ENCODE measurements at places on chromosomes 7 and 10. TPM values are rescaled to one million over a fixed set of nuclear protein-coding genes. Genes with fewer than 3 reads are reported as not detected.
A peak's percentile ranks its signal among the peaks of the same experiment; 100 is the strongest.

- peak; percentile 99 for DNase-seq
Observed at GRCh38 chr7:89232-90019, 102.9 kb upstream of the FAM20C start.

GRCh38 chr7:92498557-92498956, 20.8 kb upstream of the ERVW-1 start:
- no peak for DNase-seq

- no peak for DNase-seq
Observed at GRCh38 chr7:27083646-27084045, 12.2 kb downstream of the HOXA1 start.

GRCh38 chr7:2251841-2252771, 10.1 kb downstream of the NUDT1 start:
- no peak for DNase-seq

DNA sequence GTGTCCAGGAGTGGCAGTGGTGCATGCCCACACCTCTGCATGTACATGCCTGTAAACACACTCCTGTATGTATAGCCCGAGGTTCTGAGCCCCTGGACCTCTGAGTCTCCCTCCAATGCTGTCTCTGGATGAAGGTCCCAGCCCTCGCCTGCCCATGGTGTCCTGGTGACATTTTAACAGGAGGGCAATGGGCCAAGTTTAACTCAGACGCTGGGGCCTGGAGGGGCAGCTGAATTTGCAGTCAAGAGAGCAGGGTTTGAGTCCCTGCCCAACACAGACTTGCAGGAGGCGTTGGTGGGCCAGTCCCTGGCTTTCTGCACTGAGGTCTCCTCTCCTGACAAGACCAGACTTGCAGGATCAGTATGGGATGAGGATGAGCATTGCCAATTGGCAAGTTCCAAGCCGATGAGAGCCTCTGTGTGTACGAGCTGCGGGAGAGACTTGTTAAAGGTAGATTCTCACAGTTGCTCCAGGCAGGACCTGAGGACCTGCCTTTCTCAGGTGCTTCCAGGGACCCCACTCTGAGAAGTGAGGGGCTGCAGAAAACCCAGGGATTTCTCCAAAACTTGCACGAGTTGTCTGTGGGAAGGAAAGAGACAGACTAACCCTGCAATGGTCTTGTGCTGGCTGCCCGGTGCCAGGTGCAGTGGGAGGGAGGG, 141.9 kb downstream of the ELFN1 start:
- no peak for DNase-seq

- no peak for DNase-seq
Observed at GRCh38 chr10:95880704-95881103, 27.1 kb upstream of the CC2D2B start.

UNCX gene
- total RNA-seq: not detected

GNGT1 gene
- total RNA-seq: not detected

SNCG gene
- 8.7 TPM for total RNA-seq
